ENCODE measurements at places on chromosomes 2 and 18.
A peak's percentile ranks its signal among the peaks of the same experiment; 100 is the strongest.

GRCh38 chr2:221282386-221282785, 289.7 kb downstream of the EPHA4 start:
- H3K27ac ChIP-seq, result no peak overlapping the region
- no peak overlapping the region for H3K4me3 ChIP-seq
- no peaks in the 10 kb centered on the region for H3K27me3 ChIP-seq
- DNase-seq, result no peak
- no peaks in the 10 kb centered on the region for H3K36me3 ChIP-seq

- H3K4me1 ChIP-seq, result no peaks in the 10 kb centered on the region
- no peaks in the 10 kb centered on the region for H3K36me3 ChIP-seq
- H3K27ac ChIP-seq, result no peak overlapping the region
- H3K4me3 ChIP-seq, result no peak overlapping the region
- no peak for DNase-seq
Measured at GRCh38 chr2:135557530-135557929, 26.2 kb downstream of the R3HDM1 start.

GRCh38 chr18:58135701-58136331, 91.8 kb downstream of the NEDD4L start:
- no peaks in the 10 kb centered on the region for H3K27me3 ChIP-seq
- H3K4me1 ChIP-seq, result no peaks in the 10 kb centered on the region
- H3K27ac ChIP-seq, result no peak overlapping the region
- no peak overlapping the region for H3K4me3 ChIP-seq
- no peaks in the 10 kb centered on the region for H3K36me3 ChIP-seq
- no peak for DNase-seq

GRCh38 chr2:29255004-29255403, 139.8 kb downstream of the CLIP4 start:
- H3K27ac ChIP-seq, result no peak overlapping the region
- H3K36me3 ChIP-seq, result no peaks in the 10 kb centered on the region
- DNase-seq, result no peak
- no peaks in the 10 kb centered on the region for H3K4me1 ChIP-seq
- H3K4me3 ChIP-seq, result no peak overlapping the region

- H3K36me3 ChIP-seq, result no peaks in the 10 kb centered on the region
- no peak for DNase-seq
- no peaks in the 10 kb centered on the region for H3K4me1 ChIP-seq
- no peak overlapping the region for H3K27ac ChIP-seq
Measured at GRCh38 chr2:165544897-165545296, 75.4 kb downstream of the CSRNP3 start.

- peak overlapping the region; percentile 63 for H3K27ac ChIP-seq
- no peaks in the 10 kb centered on the region for H3K4me1 ChIP-seq
- no peaks in the 10 kb centered on the region for H3K27me3 ChIP-seq
Measured at GRCh38 chr2:183079139-183079775, 710 bp downstream of the DUSP19 start.

- H3K27me3 ChIP-seq, result no peaks in the 10 kb centered on the region
- peaks cover 6% of the 10 kb centered on the region for H3K4me1 ChIP-seq
- no peak for DNase-seq
- H3K4me3 ChIP-seq, result no peak overlapping the region
- no peak overlapping the region for H3K27ac ChIP-seq
Measured at GRCh38 chr18:56900195-56901094, 246.4 kb upstream of the BOD1L2 start.

DNA sequence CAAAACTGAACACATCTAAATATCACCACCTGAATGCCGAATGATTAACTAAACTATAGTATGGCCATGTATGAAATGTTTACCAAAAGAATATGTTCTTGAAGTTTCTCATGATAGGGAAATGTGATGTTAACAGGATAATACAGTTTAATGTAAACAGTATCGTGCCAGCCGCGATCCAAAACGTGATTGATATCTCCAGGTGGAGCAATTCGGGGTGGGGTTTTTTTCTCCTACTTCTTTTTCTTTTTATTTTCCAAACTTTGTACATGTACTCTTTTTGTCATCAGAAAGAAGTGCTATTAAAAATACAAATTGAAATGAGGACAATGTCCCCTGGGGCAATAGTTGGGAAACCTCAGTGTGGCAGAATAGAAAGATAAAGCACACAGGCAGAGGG, 4.0 kb upstream of the BIN1 start:
- no peaks in the 10 kb centered on the region for H3K27me3 ChIP-seq
- no peak for DNase-seq
- H3K4me1 ChIP-seq, result peaks cover 4% of the 10 kb centered on the region
- no peak overlapping the region for H3K4me3 ChIP-seq

DNA sequence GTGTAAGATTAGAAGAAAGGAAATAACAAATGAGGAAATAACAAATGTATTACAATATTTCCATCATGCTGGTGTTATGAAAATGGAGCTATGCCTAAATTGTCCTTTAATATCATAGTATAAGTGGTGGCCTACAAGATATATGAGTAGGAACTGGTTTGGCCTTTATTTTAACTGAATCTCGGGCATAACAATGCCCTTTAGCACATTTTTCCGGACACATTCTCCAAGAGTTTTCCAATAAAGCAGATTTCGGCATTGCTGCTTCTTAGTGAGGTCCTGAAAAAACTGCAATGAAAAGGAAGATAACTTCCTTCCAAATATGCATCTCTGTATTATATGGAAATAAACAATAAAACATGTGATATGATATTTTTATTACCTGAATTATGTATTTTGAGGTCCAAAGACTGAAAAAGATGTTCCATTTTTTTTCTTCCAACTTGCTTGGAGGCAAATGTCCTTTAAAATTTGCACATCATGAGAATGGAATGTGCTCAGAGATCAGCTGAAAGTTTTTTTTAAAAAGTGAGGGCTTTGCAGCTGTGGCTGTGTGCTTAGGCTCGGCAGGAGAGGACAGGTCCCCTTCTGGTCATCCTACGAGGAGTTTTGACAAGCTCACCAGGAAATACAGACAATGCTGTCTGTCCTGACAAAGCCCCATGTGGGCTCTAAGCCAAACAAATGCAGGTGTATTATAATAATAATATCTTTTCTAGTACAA, 132.3 kb upstream of the RND3 start:
- H3K27ac ChIP-seq, result no peak overlapping the region
- H3K4me1 ChIP-seq, result no peaks in the 10 kb centered on the region
- DNase-seq, result no peak
- no peak overlapping the region for H3K4me3 ChIP-seq
- no peaks in the 10 kb centered on the region for H3K27me3 ChIP-seq

GRCh38 chr2:132437852-132438669, 21.5 kb downstream of the GPR39 start:
- no peak overlapping the region for H3K27ac ChIP-seq
- no peaks in the 10 kb centered on the region for H3K27me3 ChIP-seq
- H3K36me3 ChIP-seq, result no peaks in the 10 kb centered on the region
- H3K4me1 ChIP-seq, result no peaks in the 10 kb centered on the region
- DNase-seq, result no peak

- DNase-seq, result no peak
- no peak overlapping the region for H3K27ac ChIP-seq
- H3K36me3 ChIP-seq, result no peaks in the 10 kb centered on the region
- H3K4me1 ChIP-seq, result no peaks in the 10 kb centered on the region
- no peaks in the 10 kb centered on the region for H3K27me3 ChIP-seq
Measured at GRCh38 chr18:50190236-50190635, 4.7 kb downstream of the MYO5B start.

GRCh38 chr2:25042321-25043240, 705 bp downstream of the EFR3B start:
- peaks cover 17% of the 10 kb centered on the region for H3K4me1 ChIP-seq
- peak overlapping the region; percentile 18 for H3K27ac ChIP-seq
- H3K36me3 ChIP-seq, result no peaks in the 10 kb centered on the region
- peak overlapping the region; percentile 56 for H3K4me3 ChIP-seq
- H3K27me3 ChIP-seq, result peaks cover 8% of the 10 kb centered on the region

DNA sequence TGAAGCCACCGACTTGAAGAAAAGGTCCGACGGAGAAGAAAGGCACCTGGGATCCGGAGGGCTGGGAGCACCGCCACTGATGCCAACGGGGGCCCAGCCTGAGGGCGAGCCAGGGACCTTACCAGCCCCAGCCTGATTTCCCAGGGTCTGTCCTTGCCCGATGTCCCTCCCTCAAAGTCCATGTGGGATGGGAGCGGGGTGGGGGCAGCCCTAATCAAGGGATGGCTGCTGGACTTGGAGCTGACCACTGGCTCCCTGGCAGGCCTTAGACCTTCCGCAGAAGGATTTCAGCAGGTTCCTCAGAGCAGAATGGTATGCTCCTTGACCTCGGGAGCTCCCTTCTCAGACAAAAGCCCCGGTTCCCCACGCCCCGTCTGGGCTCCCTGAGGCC, 99.6 kb downstream of the ZFP36L2 start:
- H3K4me3 ChIP-seq, result no peak overlapping the region
- DNase-seq, result no peak
- H3K27ac ChIP-seq, result no peak overlapping the region
- H3K27me3 ChIP-seq, result no peaks in the 10 kb centered on the region
- no peaks in the 10 kb centered on the region for H3K36me3 ChIP-seq

GRCh38 chr18:51614033-51614432, 416.6 kb upstream of the MEX3C start:
- H3K4me3 ChIP-seq, result no peak overlapping the region
- no peaks in the 10 kb centered on the region for H3K27me3 ChIP-seq
- H3K4me1 ChIP-seq, result no peaks in the 10 kb centered on the region
- no peak overlapping the region for H3K27ac ChIP-seq
- DNase-seq, result no peak

GRCh38 chr18:39019989-39020388, 1454.4 kb upstream of the CELF4 start:
- no peak overlapping the region for H3K4me3 ChIP-seq
- no peaks in the 10 kb centered on the region for H3K36me3 ChIP-seq
- H3K4me1 ChIP-seq, result no peaks in the 10 kb centered on the region
- H3K27me3 ChIP-seq, result no peaks in the 10 kb centered on the region

GRCh38 chr18:62867534-62867933, 152.2 kb downstream of the PHLPP1 start:
- no peak for DNase-seq
- H3K27me3 ChIP-seq, result no peaks in the 10 kb centered on the region
- H3K4me1 ChIP-seq, result peaks cover 9% of the 10 kb centered on the region
- H3K27ac ChIP-seq, result no peak overlapping the region
- no peaks in the 10 kb centered on the region for H3K36me3 ChIP-seq

DNA sequence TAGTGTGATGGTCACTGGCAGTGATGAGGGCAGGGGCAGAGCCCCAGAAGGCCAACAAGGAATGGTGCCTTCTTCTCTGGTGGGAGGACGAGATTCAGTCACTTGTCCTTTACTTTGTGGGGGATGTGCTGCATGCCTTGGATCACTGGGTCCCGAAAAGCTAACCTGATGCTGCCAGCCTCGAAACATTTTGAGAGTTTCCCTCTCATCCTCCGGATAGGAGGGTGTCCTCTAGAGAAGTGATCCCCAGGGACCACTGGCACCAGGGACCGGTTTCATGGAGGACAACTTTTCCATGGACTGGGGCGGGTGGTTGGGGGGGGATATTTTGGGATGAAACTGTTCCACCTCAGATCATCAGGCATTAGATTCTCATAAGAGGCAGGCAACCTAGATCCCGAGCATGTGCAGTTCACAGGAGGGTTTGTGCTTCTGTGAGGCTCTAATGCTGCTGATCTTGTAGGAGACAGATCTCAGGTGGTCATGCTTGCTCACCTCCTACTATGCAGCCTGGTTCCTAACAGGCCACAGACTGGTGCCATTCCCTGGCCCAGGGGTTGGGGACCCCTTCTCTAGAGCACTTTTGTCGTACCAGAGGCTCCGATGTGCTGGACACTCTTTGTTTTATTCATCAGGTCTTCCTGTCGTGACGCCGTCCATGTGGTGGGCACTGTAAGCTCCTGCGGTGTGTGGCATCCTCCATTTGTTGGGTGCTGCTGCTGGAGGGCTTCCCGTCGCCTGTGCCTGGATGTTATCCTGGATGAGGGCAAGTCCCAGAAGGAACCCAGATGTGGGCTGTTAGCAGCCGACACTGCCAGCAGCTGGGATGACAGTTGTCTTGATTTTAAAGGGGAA, 68.5 kb upstream of the HDAC4 start:
- H3K27me3 ChIP-seq, result no peaks in the 10 kb centered on the region
- no peaks in the 10 kb centered on the region for H3K36me3 ChIP-seq
- no peaks in the 10 kb centered on the region for H3K4me1 ChIP-seq
- H3K4me3 ChIP-seq, result no peak overlapping the region
- no peak for DNase-seq

DNA sequence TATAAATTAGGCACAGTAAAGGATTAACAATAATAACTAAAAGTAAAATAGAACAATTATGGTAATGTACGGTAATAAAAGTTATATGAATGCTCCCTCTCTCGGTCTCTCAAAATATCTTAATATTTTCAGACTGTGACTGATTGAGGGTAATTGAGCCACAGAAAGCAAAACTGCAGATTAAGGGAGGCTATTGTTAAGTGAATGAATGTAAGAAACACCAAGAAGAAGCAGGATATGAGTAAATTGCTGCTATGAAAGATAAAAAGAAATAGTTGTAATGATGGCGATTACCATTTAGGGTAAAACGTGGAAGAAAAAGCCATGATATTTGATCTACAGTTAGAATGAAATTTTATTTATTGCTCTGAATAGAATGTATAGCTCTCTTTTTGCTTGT, 24.1 kb downstream of the GULP1 start:
- DNase-seq, result no peak
- no peaks in the 10 kb centered on the region for H3K4me1 ChIP-seq
- H3K27ac ChIP-seq, result no peak overlapping the region
- no peaks in the 10 kb centered on the region for H3K27me3 ChIP-seq

- no peak overlapping the region for H3K27ac ChIP-seq
- no peak for DNase-seq
Measured at GRCh38 chr2:208548700-208549099, 142.1 kb downstream of the PTH2R start.

- no peaks in the 10 kb centered on the region for H3K4me1 ChIP-seq
- DNase-seq, result no peak
- no peaks in the 10 kb centered on the region for H3K36me3 ChIP-seq
- H3K4me3 ChIP-seq, result no peak overlapping the region
Measured at GRCh38 chr2:237262838-237263771, 150.9 kb downstream of the COL6A3 start.

DNA sequence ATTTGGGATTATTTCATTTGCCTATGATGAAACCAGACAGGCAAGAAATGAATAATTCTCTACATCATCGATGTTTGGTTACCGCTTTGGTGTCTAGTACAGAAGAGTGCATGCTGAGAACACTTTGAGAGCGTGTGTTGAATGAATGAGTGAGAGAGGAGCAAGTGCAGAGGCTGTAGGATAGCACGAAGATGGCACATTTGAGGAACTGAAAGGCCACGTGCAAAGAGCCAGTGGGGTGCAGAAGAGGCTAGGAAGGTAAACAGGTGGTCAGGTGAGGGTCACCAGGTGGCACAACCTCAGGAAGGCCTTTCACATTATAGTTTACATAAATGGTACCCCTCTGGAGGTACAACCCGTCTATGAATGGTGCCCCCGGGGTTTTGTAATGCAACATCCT, 80.1 kb upstream of the SPHKAP start:
- no peaks in the 10 kb centered on the region for H3K36me3 ChIP-seq
- H3K4me1 ChIP-seq, result no peaks in the 10 kb centered on the region
- no peak overlapping the region for H3K27ac ChIP-seq
